Smooth muscle cell of the umbilical artery (primary cell): ENCODE measurements at places on chromosomes 7 and 10. TPM values are rescaled to one million over a fixed set of nuclear protein-coding genes. Genes with fewer than 3 reads are reported as not detected.

The PKD1L1 gene
- under 0.01 TPM in 2 replicates for total RNA-seq

The KAZALD1 gene
- 3.6 and 5.9 TPM in 2 replicates for total RNA-seq

The CALHM1 gene
- total RNA-seq, result not detected in 2 replicates

The ARMS2 gene
- total RNA-seq, result not detected in 2 replicates
